ENCODE measurements at places on chromosomes 4 and X.

GRCh38 chrX:12115377-12115776, 22.9 kb upstream of the FRMPD4 start:
- no peak for DNase-seq

DNA sequence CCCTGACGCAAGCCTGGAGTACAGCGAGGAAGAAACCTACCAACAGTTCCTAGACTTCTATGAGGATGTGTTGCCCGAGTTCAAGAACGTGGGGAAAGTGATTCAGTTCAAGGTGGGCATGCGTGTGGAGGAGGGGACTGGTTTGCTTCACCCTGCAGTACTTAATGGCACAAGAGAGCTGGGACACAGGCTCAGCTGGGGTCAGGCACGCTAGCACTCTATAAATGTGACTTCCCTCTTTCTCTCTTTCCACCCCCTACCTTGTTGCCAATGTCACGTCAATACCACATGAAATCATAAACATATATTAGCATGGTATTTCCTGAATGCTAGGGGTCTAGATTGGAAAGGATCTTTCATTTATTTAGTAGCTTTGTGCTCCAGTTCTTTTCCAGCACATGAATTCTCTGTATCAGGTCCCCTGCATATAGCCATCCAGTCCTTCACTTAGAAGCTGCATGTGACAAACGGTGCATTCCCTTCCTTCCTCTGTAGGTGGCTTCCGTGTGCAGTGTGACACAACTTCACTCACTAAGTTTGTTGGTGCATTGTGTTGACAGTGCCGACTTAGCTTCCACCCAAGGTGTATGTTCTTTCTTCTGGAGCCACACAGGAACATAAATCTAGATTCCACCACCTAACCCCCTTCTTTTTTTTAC, 25.6 kb downstream of the ZRSR2 start:
- no peak for DNase-seq

DNA sequence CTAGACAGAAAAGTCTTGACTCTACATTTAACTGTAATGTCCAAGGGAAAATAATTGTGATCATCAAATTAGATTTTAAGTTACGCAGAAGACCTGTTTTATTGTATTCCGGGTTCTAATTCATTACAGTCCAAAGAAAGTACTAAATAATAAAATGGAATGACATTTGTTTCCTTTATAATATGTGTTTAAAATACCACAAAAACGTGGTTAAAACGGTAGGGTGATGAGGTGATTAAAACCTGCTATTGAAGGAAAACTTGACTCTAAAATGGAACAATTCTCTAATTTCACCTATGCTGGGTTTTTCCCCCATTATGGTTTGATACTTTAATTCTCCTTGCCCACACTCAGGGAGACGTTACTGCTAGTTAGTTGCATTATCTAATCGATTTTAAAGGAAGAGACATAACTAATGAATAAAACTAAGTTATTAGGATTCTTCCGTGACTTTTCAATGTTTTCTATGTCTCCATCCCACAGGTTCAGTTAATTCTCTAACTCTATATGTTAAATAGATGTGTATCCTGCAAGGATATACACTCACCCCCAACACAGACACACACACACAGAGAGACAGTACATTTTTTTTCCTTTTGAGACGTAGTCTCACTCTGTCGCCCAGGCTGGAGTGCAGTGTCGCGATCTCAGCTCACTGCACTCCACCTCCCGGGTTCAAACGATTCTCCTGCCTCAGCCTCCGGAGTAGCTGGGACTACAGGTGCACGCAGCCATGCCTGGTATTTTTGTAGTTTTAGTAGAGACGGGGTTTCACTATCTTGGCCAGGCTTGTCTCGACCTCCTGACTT, 80.8 kb downstream of the GK start:
- DNase-seq = no peak

GRCh38 chr4:96874657-96875056, 1034.8 kb downstream of the PDHA2 start:
- DNase-seq = no peak

DNA sequence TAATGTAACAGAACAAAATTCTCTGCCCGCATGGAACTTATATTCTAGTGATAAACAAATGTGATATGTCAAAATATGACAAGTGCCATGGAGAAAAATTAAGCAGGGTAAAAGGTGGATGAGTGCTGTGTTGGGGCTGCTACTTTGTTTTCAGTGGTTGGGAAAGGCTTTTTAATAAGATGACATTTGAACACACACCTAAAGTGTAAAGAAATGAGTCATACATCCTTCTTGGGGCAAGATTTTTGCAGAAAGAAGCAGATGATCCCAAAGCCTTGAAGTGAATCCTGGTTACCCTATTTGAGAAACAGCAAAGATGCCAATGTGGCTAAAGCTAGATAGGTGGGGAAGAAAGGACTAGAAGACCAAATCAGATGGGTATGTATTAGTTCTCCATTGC, 564.1 kb downstream of the INPP4B start:
- no peak for DNase-seq

Measured in left ventricle myocardium superior (tissue), 1 donor.